NCI-H1436 treated with DMSO at 0.1 percent for 48 hours (cell line): ENCODE measurements at places on chromosomes 6 and 20.

DNA sequence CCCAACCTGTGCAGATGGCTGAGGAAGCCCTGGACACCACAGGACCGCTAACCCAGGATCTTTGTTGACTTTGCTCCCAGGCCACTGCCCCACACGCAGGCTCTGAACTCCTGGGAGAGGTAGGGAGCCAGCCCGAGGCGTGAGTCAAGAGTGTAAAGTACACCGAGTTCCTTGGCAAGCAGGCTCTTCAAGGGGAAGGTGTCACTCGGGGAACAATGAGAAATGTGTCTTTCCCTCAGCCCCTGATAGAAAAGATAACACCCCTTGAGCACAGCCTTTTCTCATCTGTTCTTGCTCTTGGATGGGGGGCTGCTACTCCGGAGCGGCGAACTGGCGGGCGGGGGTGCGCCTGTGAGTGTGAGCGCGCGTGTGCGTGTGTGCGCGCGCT lies 472 bp upstream of the EDN3 start:
- DNase-seq, result no peak

DNA sequence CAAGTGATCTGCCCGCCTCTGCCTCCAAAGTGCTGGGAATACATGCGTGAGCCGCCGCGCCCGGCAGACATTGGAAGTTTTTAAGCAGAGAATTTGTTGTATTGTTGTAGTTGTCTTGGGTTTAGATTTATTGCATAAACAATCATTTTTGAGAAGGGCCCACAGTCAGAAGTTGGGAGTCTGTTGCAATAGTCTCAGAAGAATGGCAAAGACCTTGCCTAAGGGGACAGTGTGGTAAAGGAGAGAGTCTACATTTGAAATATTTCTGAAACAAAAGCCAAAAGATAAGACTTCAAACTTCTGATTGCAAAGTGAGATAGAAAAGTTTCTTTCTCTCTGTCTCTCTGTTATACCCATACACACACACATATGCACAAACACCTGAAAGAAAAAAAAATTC lies 22.5 kb downstream of the HFE start:
- no peak for DNase-seq

DNA sequence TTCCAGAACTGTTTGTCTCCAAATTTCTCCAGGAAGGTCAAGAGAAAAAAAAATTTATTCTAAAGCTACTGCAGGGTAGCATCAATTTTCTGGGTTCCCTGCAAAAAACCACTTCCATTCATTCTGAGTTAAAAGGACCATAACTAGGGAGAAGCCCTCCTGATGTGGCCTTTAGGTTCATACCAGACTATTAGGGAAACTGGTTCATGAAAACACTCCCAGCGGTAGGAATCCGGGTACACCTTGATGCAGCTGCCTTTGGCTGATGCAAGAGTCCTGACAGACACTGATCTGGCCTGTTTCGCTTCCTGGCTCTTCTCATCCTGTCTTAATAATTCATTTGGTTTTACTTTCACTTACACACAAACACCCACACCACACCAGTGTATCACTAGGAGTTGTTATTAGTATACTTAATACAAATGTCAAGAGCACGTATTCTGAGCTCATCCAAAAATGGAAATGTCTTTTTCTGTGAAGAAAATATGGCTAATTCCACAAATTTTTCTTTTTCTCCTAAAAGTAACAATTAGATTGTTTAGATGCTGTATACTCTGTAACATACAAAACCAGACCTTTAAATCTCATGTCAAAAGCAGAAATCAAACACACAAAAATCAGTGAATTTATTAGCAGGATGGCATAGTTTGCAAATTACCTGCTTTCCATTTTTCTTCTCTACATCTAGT lies 38.4 kb upstream of the ARHGAP18 start:
- DNase-seq, result no peak

- no peak for DNase-seq
Observed at GRCh38 chr6:32084780-32085179, 24.4 kb downstream of the TNXB start.

GRCh38 chr6:158708239-158708638 lies 58.4 kb downstream of the SYTL3 start:
- DNase-seq, result no peak

DNA sequence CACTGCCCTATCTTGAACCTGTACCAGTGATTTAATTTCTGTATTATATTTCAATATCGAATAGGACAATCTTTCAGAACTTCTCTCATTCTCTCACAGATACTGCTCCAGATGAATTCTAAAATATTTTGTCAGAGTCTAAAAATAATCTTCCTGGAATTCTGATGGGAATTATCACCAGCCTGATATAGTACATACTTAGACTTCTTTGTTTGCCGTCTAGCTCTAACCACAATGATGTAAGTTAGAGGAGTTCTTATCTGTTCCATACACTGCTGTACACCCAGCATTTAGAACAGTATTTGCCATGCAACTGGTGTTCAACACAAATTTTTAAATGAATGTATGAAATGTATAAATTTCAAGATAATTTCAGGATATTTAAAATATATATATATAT lies 1.3 kb upstream of the HUS1B start:
- DNase-seq, result no peak
